ENCODE measurements at places on chromosomes 11 and 22.

DNA sequence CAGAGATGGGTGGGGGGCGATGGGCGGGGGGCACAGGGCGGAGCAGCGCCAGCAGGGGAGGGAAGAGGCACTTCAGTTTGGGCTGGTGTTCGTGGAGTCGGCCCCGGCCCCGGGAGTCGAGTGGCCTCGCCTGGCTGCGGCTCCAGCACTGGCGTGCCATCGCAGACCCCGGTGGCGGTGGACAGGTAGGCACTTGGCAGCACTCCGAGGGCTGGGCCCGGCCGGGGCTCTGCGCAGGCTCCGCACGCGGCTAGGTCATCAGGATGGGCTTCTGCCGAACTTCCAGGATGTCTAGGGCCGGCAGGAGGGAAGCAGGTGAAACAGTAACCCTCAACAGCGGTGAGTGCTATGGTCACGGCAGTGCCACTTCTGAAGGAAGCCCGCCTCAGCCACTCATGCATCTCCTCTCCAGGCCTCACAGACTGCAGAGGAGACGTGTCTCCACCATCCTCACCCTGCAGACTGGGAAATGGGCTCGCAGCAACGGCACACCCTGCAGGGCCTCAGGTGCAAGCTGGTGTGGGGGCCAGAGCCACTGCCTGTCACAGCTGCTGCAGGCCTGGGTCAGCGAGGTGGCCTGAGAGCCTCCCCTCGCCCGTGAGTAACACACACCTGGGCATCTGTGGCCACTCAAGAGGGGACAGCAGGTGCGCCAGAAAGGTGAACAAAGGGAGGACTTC is 33.3 kb downstream of the NUP50 start:
- DNase-seq, result no peak

DNA sequence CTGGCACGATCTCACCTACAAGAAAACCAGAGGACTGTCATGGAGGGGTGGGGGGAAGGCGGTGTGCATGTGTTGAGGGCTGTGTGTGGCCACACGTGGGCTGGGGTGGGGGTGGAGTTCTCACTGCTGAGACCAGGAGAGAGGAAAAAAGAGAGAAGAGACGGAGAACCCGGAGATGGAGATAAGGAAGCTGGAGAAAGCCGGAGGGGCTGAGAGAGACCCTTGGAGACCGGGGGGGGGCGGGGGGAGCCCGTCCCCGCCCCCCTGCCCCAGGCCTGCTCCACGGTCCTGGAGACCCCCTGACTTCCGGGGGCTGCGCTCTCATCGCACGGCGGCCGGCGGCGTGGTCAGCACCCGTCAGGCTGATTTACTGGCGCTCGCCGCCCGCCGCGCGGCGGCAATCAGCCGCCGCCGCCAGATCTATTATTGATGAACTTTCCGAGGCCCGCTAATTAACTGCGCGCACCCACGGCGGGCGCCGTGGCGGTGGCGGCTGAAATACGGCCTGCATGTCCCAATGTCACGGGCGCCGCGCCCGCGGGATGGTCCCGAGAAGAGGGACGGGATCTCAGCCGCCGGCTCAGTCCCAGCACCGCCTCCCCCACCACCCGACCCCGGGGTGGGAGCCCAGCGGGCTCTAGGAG is 187.4 kb downstream of the MN1 start:
- no peak for DNase-seq

GRCh38 chr11:131326829-131327228 is 43.6 kb upstream of the NTM start:
- no peak for DNase-seq

- DNase-seq, result no peak
Observed at GRCh38 chr22:23068096-23068831, 2.1 kb upstream of the GNAZ start.

GRCh38 chr11:65549096-65549495 is 9.1 kb downstream of the LTBP3 start:
- no peak for DNase-seq
